ENCODE measurements at places on chromosomes 7 and 10.

- no peak for DNase-seq
Observed at GRCh38 chr7:47816647-47817046, 131.6 kb downstream of the PKD1L1 start.

GRCh38 chr10:46239993-46240683 lies 46.7 kb upstream of the ANTXRL start:
- DNase-seq, result no peak

DNA sequence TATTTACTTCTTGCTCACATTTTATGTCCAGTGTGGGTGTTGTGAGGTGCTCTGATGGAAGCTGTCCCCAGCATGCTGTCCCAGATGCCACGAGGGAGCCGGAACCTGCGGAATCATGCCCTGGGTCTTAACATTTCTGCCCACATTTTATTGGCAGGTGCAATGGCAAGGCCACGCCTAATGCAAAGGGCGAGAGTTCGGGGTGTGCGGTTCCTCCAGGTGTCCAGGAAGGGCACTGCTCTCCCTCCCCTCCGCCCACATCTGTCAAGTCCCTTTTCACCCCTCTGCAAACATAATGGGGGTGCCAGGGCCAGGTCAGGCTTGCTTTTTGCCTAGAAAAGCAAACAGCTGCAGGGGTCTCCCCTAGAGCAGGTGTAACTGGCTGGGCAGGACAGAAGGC lies 16.4 kb downstream of the PDAP1 start:
- no peak for DNase-seq

GRCh38 chr7:142300689-142301088 lies 42.8 kb upstream of the PRSS58 start:
- DNase-seq, result peak; percentile 30

DNA sequence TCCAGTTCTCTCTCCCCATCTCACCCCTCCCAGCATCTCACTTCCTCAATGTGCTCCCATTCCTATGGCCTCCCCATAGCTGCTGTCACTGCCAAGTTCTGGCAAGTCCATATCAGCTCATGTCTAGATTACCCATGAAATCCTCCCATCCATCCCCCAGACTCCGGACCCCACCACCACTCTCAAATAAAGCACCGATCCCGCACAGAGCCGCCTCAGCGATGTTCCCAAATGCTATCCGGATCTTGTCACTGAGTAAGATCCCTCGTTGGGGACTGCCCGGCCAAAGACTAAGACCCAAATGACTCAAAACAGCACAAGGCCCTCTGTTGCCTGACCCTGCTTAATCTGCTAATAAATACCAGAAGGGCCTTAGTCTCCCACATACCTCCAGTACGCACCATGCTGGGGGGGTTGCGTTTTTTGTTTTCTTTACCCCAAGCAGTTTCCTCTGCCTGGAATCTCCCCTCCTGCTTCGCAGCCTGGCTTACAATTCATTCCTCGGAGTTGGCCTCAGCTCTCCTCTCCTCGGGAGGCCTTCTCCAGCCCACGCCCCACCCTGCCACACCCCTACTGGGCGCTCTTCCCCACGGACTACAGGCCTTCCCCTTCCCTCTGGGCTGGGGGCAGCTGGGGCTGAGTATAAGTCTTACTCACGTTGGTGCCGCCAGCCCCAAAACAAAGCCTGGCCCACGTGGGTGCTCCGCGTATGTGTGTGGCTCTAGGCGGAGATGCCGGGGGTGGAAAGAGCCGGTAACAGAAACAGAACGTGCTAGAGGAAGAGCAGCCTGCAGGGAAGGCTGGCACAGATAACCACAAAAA lies 1.8 kb upstream of the DUSP5 start:
- DNase-seq, result peak; percentile 72

DNA sequence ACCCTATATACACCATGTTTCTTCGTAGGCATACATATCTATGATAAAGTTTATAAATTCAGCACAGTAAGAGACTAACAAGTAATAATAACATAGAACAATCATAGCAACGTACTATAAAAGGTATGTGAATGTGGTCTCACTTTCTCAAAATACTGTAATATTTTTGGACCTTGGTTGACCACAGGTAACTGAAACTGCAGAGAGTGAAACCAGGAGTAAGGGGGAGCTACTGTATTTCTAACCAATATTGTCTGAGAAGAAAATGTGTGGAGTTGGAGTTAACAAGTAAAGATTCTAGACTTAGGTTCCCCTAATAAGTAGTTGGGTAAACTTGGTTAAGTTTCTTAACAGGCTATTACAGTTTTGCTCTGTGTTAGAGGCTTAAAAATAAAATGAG lies 72.1 kb downstream of the GNAI1 start:
- DNase-seq, result no peak

- DNase-seq, result no peak
Observed at GRCh38 chr7:95595746-95596197, 544 bp downstream of the PDK4 start.

DNA sequence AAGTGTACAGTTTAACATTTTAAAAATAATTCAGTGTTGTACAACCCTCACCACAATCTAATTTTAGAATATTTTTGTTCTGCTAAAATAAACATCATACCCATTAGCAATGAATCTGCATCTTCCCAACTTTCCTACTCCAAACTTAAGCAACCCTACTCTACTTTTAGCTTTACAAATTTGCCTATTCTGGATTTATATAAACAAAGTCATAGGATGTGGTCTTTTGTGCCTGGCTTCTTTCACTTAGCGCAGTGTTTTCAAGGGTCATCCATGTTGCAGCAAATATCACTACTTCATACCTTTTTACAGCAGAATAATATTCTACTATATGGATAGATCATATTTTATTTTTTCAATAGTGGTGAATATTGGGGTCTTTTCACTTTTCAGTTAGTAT lies 18.9 kb downstream of the CALML3 start:
- no peak for DNase-seq
